ENCODE measurements at places on chromosomes 11 and 22.

GRCh38 chr11:72773291-72773690 is 20.6 kb downstream of the STARD10 start:
- no peak for DNase-seq

DNA sequence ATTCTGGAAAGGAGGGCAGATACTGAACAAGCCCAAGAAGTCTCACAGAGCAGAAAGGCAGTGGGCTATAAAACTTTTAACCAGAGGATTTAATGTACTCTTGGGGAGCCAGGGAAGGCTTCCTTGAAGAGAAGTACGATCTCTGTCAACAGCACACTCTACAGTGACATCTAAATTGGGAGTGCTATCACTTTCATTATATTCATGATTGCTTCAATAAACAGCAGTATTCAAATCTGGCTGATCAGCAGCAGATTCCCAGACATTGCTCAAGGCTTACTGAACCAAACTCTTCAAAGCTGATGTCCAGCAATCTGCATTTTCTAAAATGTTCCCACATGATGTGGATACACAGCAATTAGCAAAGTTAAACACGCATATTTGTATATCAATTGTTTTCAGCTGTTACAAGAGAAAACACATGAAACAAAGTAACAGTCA is 44.2 kb downstream of the SYTL2 start:
- DNase-seq: no peak

GRCh38 chr22:43118024-43118849 is 7.7 kb downstream of the BIK start:
- no peak for DNase-seq

- DNase-seq: no peak
Observed at GRCh38 chr11:86136538-86136937, 67.7 kb upstream of the PICALM start.

GRCh38 chr22:23282986-23283385 is 102.7 kb downstream of the BCR start:
- DNase-seq: no peak

DNA sequence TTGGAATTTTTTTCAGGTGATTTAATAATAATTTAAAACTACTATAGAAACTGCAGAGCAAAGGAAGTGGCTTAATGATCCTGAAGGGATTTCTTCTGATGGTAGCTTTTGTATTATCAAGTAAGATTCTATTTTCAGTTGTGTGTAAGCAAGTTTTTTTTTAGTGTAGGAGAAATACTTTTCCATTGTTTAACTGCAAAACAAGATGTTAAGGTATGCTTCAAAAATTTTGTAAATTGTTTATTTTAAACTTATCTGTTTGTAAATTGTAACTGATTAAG is 3.4 kb downstream of the MALAT1 start:
- DNase-seq: no peak

- DNase-seq: no peak
Observed at GRCh38 chr11:114182471-114183043, 113.6 kb upstream of the NNMT start.

- no peak for DNase-seq
Observed at GRCh38 chr11:7892840-7893254, 38.2 kb downstream of the OR10A6 start.

DNA sequence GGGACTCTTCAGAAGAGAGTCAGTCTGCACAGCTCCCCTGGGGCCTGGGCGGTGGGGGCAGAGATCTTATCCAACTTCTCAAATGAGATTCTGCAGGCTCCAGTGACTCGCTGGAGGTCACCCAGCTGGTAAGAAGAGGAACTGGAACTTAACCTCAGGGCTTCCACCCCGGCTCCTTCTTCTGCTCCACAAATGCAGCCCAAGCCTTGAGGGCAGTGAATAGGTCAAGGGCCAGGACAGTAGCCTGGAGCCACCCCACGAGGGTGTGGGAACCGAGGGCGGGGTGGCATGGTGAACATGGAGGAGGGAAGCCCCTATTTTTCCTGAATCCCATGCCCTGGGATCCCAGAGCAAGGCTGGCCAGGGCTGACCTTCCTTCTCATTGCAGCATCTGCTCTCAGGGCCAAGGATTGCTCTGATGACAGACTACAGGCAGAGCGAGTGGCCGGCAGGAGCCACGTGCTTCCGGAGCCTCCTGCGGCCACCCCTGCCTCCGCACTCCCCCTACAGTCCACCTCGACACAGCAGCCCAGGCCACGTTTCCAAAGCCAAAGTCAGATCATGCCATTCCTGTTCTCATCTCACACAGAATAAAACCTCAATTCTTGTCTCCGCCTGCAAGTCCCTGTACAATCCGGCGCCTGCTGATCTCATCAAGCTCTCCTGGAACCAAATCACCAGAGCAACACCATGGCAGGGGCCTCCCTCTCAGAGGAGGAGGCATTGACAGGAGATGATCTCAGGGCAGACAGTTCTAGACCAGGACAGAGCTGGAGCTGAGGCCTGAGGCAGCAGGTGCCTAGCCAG is 21.1 kb upstream of the UPK3A start:
- DNase-seq: peak; percentile 40

DNA sequence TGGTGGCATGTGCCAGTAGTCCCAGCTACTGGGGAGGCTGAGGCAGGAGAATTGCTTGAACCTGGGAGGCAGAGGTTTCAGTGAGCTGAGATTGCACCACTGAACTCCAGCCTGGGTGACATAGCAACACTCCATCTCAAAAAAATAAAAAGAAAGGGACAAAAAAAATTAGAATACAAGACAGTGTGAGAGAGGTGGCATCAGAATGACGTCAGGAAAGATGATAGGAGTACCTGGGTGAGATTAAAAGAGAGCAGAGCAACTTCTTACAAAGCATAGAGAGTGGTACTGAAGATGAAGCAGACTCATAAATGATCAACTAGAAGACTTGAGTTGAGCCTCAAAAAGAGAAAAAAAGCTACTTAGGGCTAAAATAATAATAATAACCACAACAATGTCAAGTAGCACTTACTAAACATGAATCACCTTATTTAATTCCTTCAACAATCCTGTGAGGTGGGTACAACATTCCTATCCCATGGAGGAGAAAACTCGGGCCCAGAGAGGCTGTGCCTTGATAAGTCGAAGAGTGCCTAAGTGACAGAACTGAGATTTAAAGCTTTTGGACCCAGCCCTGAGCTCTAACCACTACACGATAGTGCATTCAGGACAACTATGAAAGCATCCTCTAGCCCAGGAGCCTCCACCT is 5.2 kb upstream of the SLN start:
- DNase-seq: no peak

- DNase-seq: no peak
Observed at GRCh38 chr11:126772267-126772666, 228.3 kb downstream of the KIRREL3 start.

GRCh38 chr11:35043936-35044335 is 95.0 kb upstream of the CD44 start:
- DNase-seq: no peak

GRCh38 chr22:41780746-41781505 is 19.6 kb upstream of the CCDC134 start:
- DNase-seq: no peak

DNA sequence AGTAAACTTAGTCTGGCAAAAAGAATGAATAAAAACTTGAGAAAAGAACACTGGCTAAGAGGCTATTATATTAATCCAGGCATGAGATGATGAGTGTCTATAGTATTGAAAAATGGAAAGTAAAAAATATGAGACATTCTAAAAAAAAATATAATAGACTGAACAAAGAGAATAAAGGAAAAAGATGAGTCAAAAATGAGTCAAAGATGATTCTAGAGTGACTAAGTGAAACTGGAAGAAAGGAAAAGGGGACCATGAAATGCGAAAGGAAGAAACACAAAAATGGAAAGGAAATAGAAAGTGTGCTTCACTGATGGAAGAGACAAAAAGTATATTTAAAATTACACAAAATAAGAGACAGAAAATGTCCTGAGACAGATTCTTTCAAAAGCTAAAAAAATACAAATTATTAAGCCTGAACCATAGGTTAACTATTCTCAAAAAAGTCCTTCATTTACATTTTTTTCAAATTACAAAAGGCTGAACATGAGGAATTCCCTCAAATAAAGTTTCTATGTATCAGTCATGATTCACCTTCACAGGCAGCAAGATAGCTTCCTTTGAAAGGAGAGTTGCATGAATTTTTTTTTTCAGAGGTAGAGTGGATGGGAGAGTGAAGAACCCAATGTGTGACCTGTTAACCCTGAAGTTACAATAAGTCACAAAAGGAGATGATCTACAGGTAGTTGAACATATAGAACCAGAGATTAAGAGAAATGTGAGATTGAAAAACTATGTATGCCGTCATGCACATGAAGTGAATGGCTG is 75.2 kb downstream of the EIF3M start:
- no peak for DNase-seq

DNA sequence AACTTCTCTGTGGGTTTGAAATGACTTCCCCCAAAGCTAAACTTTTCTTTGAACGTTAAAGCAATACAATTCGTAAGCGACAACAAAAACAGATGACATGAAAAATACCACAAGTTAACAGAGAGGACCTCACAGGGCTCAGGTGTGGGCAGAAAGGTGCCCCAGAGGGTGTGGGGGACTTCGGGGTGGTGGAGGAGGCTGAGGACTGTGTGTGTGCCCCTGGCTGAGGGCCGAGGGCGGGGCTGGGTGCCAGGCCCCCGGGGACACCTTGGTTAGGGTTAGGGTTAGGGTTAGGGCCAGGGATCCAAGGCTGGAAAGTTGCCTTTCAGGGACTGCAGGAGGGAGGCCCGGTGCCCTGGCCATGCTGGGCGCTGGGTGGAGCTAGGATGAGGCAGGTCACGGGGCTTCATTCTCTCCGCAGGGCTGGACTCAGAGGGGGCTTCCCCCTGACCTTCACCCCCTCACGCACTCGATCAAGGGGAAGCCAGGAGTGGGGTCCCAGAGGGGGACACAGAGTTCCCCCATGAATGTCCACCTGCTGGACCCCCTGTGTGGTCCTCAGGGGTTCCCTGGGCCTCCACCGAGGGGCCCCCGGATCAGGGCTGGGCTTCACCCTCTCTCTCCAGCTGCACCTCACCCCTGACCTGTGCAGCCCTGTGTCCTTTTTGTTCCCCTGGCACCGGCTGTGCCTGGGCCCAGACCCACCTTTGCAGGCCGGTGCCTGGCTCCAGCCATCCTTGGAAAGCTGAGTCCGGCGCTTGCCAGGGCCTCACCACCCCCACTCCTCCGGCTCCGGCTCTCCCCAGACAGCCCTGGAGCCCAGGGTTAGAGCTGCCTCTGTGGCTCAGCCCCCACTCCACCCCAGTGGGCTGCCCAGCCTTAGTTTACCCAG is 7.0 kb downstream of the TNNI2 start:
- no peak for DNase-seq

GRCh38 chr11:133516845-133517244 is 15.5 kb downstream of the OPCML start:
- no peak for DNase-seq

Measured in iPS DF 19.7 (cell line).